ENCODE measurements at places on chromosomes 4 and X.

DNA sequence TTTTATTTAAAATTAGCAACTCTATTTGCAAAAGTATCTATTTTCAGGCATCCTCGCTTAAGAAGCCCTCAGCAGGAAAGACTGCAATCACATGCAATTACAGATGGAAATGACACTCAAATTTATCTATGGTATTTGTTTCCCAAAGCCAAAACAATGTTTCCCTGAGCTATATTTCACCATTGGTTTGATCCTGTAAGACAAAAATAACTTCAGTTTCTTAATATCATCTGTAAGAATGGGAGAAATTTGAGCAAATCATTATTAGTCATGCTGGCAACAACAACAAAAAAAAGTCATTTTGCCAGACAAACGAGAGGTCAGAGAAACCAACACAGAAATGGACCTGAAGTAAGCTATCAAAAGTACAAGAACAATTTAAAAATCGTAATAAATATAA is 204.1 kb downstream of the NR3C2 start:
- DNase-seq = no peak

DNA sequence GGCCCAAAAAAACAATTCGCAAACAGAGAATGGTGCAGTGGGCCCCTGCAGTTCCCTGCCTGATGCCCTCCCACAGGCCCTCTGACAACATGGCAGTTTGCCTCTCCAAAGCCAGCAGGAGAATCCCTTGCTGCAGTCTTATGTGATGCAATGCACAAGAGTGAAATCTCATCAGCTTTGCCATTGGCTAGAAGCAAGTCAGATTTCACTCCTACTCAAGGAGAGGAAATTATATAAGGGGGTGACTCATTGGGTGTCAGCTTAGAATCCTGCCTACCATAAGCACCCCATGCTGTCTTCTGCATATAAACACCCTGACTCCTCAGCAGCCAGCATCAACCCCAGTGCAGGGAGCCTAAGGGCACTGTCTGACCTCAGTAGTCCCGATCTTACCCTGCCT is 157.3 kb upstream of the LDB2 start:
- peak; percentile 2 for DNase-seq

GRCh38 chr4:48046059-48046458 is 29.5 kb downstream of the NIPAL1 start:
- DNase-seq = no peak

GRCh38 chrX:68717663-68718442 is 70.4 kb downstream of the STARD8 start:
- DNase-seq = no peak

DNA sequence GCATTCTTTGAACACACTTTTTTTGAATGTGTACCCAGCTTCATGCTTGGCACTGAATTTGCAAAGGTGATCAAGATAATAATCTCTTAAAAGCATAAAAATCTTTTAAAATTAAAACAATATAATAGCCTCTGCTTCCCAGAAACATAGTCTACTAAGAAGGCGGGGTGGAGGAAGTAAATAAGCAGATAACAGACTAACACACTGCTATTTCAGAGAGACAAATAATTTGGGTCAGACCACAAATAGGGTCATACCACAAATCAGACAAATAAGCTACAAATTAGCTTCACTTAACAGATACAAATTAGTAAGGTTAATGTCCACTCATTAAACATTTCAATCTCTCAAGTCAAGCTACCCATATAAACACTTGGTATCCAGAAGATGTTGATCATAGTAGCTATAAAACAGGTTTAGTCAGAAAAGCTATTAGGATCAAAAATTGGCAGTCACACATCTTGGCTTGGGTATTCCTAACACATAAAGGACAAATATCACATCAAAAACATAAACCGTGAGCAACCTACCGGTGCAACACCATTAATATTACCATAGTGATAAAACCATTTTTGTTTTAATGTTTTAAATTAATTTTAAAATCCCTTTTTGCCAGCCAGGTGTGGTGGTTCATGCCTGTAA is 47.3 kb downstream of the PPP3CA start:
- DNase-seq = no peak

DNA sequence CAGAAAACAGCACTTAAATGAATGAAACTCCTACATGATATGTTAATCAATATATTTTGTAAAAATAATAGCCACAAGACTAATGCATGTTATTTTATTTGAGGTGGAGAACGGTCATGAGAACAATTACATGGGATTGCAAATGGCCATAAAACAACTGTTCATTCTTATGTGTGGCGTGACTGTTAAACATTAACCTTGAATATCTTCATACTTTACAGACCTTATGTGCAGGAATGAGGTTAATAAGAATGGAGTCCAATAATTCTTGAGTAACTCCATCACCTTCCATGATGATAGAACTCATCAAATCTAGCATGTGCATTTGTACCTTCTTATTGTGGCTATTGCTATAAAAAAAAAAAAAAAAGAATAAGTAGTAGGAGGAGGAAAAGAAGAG is 55.3 kb downstream of the PDS5A start:
- peak; percentile 20 for DNase-seq

GRCh38 chr4:70741867-70742658 is 20.3 kb downstream of the RUFY3 start:
- DNase-seq = no peak
